Foreskin keratinocyte (primary cell): ENCODE measurements at places on chromosomes 16 and 17.

DNA sequence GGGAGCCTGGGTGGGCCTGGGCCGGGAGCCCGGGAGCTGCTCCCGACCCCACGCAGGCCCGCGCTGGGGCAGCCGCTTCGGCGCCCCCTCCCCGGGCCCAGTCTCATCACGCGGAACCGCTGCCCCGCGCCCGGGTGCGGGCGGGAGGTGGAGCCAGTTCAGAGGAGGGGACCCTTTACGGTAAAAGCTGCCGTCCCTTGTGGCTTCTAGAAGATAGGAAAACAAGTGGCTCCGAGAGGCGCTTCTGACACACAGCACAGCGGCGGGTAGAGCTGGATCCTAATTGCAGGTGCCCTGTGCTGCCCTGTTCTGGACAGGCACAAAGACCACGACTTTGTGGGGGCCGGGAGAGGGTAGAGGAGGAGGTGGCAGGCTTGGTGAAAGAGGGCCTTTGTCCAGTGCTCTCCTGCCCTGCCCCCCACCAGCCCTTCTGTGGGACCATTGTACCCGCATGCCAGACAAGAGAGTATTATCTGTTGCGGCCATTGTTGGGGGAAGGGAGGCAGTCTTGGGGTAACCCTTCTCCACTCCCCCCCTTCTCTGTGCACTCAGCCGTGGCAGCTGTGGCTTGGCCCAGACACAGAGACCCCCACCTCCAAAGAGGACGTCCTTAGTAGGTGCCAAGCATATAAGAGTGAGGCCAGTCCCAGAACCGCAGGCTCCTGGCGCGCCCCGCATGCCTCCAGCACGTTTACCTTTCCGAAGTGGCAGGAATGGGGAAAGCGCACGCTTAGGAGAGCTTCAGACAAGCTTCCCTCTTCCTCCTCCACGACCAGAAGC is 736 bp downstream of the CNP start:
- no peak for DNase-seq

DNA sequence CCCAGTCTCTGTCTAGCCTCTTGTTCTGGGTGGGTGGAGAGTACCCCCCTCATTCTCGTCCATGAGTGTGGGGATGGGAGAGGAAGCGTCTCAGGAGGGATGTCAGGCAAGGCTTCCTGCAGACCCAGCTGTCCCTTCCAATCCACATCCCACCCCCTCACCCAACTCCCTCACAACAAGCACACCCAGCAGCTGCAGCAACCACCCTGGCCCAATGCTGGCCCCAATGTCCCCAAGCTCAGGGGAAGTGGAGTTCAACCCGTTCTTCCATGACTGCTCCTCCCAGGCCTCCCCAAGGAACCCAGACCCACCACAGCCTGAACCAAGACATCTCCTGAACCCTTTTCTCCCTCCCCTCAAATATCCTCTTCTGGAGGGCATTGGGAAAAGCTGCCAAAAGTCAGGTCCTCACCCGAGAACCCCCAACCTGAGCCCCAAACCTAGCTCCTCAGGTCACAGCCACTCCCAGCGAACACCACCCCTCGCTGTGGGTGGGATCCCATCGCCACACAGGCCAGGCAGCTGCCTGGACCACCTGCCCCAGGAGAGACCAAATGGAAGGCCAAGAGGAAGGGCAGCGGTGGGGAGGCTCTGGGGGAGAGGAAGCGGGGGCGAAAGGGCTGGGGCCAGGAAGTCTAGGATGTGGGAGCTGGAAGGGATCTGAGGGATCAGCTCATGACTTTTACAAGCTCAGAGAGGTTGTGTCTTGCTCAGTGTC is 47.6 kb downstream of the FZD2 start:
- no peak for DNase-seq

DNA sequence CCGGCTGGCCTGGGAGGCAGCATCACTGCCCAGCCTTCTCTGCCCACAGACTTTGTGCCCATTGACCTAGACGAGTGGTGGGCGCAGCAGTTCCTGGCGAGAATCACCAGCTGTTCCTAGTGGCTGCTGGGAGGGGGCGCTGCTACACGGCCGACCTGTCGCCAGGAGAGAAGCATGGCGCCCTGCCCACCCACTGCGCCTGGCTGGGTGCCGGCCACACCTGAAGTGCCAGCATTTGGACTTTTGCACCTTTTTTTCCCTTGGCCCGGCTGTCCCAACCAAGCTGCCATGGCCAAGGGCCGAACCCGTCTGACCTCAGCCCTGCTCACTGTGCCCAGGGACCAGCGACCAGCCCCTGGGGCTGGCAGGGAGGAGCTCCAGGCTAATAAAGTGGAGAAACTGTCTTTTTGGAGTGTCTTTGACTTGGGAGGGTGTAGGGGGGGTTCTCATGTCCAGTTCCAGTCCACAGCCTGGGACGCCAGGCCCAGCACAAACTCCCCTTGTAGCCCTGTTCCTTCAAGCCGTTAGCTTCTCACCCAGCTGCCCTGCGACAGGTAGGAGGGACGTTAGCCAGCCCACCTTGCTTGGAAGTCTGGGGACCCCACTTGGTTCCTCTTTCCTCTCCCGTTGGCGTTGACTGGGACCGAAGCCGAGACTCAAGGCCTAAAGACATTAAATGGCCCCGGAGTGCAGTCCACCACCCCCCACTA is 939 bp upstream of the WDR90 start:
- no peak for DNase-seq

DNA sequence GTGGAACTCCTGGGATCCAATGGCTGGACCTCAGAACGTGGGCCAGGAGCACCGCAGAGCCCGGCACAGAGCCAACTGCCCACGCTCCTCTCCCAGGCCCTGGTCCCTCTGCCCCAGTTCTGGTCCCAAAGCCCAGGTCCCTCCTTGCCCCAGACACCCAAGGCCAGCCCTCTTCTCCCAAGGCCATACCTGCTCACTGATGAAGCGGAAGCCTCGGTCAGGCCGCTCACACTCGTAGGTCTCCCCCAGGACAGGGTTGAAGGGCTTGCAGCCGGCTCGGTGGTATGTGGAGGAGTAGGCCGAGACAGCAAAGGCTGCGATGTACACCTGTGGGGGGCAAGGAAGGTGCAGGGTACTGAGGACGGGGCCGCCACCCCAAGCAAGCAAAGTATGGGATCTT is 8.5 kb downstream of the OSBPL7 start:
- no peak for DNase-seq

GRCh38 chr17:72877348-72877747 is 215.1 kb downstream of the SLC39A11 start:
- no peak for DNase-seq

- no peak for DNase-seq
Measured at GRCh38 chr16:27780468-27781194, 230.7 kb downstream of the KATNIP start.

- no peak for DNase-seq
Measured at GRCh38 chr17:19383681-19384470, 3.1 kb downstream of the MFAP4 start.

GRCh38 chr17:13182854-13183253 is 165.0 kb upstream of the ELAC2 start:
- DNase-seq, result no peak

DNA sequence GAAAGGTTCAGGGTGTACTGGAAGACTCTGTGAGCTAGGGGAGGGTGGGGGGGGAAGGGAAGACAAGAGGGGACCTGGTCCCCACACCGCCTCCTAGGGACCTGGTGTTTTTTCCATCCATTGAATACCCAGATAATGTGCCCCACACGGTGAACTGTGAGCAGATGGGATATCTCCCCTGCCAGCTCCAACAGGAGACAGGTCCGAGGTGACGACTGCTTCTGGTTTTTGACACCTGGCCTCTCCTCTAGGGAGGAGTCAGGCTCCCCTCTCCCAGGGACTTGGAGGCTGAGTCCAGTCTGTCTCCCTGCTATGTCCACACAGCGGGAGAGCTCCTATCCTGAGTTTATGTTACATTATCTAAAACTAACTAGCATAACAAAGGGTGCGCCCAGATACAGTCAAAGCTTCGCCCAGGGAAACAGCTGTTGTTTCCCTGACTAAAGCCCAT is 1.8 kb downstream of the MARVELD3 start:
- no peak for DNase-seq

DNA sequence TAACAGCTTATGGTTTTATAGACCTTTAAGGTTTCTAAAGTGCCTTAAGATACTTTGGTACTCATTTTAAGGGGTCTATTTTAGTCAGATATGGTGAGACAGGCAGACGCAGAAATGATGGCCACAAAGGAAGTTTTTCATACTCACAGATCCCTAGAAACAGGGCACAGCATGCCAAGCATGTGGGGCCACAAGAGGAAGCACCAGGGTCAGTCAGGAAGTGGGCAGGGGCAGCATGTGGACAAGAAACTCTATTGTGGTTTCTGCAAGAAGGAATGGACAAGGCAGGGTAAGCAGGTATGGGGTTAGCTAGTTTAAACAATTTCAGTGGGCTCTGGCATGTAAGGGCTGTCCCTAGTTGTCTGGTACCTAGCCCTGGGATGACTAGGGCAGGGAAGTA is 8.5 kb downstream of the EFCAB3 start:
- no peak for DNase-seq

DNA sequence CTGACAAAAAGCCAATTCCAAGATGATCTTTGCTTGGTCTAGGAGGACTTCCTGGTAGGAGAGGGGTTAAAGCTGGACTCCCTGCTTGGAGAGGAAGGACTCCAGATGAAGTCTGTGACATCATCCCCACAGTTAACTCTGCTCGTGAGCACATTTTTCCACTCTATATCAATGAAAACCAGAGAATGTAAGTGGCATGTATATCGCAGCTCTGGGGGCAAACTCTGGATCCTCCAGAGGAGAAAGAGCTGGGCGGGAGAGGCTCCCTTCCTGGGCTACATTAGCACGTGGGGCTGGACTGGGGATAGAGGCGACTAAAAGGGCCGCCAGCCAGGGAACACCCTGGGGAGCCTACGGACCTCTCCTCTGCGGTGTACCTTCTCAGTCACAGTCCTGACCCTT is 34.1 kb downstream of the HIC1 start:
- DNase-seq, result no peak

DNA sequence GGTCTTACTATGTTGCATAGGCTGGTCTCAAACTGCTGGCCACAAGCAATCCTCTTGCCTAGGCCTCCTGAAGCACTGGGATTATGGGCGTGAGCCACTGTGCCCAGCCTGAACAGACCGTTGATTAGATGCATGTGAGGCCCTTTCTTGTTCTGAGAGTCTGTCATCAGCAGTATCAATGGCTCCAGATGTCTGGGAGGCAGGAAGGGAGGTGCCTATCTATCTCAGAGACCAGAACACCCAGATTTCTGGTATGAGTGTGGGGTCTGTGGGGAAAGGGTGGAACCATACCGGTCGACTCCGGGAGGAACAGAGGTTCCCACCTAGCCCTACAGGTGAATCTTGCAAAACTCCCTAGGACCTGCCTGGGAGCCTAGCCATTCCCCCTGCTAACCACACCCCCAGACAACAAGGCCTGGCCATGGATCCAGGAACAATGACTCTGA is 71.7 kb downstream of the PRKCB start:
- DNase-seq, result no peak

DNA sequence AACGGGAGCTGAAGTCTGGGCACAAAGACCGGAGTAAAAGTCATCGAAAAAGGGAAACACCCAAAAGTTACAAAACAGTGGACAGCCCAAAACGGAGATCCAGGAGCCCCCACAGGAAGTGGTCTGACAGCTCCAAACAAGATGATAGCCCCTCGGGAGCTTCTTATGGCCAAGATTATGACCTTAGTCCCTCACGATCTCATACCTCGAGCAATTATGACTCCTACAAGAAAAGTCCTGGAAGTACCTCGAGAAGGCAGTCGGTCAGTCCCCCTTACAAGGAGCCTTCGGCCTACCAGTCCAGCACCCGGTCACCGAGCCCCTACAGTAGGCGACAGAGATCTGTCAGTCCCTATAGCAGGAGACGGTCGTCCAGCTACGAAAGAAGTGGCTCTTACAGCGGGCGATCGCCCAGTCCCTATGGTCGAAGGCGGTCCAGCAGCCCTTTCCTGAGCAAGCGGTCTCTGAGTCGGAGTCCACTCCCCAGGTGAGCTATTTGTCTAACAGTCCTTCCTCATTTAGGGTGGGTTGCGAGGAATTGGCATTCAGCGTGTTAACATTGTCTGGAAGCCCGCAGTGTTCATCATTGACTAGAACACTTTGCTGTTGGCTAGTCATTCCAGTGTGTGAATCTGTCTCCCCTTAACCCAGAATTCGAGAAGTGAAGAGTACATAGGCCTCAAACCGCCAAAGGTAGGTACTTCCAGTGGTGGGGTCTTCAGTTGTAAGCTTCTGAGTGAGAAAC is 1.5 kb downstream of the CDK12 start:
- DNase-seq, result no peak

GRCh38 chr17:9886141-9886930 is 18.7 kb downstream of the RCVRN start:
- no peak for DNase-seq

GRCh38 chr16:54355251-54355650 is 68.7 kb upstream of the IRX3 start:
- peak; percentile 90 for DNase-seq

- no peak for DNase-seq
Measured at GRCh38 chr17:39487946-39488345, 26.7 kb downstream of the CDK12 start.

DNA sequence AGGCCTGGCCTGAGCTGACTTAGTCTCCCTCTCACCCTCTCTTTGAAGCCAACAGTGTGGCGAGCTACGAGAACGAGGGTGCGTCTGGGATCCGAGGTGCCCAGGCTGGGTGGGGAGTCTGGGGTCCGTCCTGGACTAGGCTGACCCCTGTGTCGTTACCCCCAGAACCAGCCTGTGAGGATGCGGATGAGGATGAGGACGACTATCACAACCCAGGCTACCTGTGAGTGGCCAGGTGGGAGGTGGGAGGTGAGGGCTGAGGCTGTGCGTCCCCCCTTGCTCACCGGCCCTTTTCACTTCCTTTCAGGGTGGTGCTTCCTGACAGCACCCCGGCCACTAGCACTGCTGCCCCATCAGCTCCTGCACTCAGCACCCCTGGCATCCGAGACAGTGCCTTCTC is 1.6 kb downstream of the LAT start:
- no peak for DNase-seq

GRCh38 chr17:71413935-71414334 is 706.9 kb upstream of the SOX9 start:
- no peak for DNase-seq
